ENCODE measurements at places on chromosomes 6 and 20.

GRCh38 chr20:59620860-59621505 lies 16.6 kb downstream of the PHACTR3 start:
- DNase-seq, result no peak

DNA sequence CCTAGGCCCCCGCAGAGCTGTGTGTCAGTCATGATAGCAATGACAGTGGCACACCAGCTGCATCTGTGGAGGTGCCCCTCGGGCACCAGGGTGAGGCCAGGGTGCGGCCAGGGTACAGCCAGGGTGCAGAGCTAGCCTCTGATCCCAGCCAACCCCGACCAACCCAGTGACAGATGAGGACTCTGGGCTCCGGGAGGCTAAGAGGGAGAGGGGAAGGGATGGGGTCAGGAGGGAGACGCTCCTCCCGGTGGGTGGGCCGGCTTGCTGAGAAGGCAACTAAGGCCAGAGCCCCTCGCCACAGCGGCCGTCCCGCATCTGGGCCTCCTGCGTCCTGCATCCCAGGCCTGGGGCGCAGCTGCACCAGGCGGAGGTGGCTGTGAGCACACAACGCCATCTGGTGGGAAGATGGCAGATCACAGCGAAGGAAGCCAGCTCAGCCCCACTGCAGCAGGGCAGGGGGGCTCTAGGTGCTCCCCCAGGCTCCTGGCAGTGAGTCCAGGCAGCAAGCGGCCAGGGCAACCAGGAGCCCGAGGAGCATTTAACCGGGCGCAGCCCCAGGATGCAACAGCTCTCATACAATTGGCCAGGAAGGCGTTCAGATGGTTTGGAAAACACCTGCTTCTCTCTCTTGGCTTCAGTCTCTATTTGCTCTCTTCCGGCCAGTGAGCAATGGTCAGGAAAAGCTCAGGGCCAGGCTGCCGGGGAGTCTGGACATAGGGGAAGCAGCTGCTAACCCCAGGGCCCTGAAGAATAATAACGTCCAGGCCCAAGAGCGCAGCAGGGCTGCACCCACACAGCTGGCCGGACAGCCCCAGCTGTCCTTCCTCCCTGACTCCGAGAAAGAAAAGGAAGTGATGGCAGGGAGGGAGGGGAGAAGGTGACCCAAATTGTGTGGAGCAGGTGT lies 169.4 kb downstream of the TAF4 start:
- DNase-seq, result peak; percentile 29

GRCh38 chr6:89487864-89488263 lies 54.9 kb downstream of the ANKRD6 start:
- no peak for DNase-seq

DNA sequence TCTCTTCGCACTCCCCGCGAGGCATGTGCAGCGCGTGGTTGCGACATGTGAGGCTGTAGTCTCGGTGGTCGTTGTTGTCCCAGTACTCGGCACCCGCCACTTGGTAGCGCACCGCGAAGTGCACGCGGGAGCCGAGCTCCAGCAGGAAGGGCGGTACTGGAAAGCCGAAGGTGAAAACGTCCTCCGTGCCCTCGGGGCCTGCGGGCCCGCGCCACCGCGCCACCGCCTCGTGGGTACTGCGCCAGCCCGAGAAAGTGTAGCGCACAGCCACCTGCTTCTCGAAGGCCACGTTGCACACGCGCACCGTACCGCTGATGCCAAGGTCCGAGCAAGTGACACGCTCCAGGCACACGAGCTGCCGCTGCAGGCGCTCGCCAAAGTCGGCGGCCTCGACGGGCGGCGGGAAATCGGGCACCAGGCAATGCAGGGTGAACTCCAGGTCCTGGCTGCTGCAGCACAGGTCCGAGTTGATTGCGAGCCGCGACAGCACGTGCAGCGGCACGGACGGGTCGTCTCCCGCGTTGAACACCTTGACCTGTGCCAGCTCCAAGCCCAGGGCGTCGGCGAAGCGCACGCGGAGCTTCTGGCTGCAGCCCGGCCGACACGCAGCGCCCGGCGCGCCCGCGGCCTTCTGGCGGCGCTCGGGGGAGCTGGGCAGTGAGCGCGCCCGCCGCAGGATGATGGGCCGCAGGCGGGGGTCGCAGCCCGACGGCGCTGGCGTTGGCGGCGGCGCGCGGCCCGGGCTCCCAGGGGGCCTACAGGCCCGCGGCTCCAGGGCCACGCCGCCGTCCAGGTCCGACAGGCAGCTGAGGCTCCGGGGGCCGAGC lies 840 bp downstream of the PPP1R3D start:
- peak; percentile 22 for DNase-seq

- no peak for DNase-seq
These were observed 1310.0 kb upstream of the EYS start for GRCh38 chr6:67016921-67017460.

DNA sequence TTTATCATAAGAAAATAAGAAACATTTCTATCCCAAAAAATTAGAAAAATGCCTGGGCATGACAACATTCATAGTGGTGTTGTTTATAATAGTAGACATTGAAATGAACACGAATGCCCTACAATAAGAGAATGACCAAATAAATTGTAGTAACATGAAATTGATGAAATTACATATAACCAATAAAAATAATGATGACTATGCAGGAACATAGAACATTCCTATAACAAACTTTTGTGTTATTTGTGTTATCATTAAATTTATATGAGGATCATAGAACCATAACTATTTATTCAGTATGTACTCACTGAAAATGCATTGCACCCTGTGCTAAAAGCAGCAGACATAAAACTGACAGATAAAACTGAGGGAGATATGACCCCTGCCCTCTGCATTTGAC lies 399.7 kb downstream of the CBLN4 start:
- no peak for DNase-seq

DNA sequence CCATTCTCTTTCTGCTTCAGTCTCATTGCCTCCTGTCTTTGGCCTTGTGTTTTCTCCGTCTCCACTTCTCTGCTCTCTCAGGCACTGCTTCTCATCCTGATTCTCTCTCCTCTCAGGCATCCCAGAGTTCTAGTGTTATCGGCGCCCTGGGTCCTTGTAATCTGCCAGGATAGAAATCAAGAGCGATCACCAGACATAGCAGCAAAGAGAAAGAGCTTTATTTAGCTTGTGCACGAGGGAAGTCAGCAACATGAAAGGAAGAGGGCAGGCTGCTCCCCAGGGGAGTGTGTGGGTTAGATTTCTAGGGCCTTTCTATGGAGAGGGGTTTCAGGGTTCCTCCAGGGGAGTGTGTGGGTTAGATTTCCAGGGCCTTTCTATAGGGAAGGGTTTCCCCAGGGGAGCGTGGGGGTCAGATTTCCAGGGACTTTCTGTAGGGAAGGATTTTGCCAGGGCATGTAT lies 32.5 kb downstream of the SUN5 start:
- DNase-seq, result no peak

All from iris pigment epithelial cell (primary cell).